Activated gamma-delta T cell treated with anti-CD3 and anti-CD28 coated beads, Interleukin-2, amount 50 U/mL, for 16 hours (primary cell): ENCODE measurements at places on chromosomes 6 and 20.

DNA sequence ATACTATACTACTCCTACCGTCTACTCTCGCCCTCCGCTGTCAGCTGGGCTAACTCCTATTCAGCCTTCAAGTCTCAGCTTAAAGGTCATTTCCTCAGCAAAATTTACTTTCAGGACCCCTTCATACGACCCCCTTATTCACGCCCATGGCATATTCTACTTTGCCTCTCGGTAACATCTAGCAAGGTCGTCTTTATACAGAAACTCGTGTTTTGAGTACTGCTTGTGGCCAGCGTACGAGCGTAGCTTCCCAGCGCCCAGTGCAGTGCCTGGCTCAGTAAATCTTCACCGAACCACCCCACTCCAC lies 546 bp downstream of the CRNKL1 start:
- no peak for DNase-seq

- DNase-seq: no peak
Measured at GRCh38 chr6:51992876-51993275, 94.5 kb downstream of the PKHD1 start.

DNA sequence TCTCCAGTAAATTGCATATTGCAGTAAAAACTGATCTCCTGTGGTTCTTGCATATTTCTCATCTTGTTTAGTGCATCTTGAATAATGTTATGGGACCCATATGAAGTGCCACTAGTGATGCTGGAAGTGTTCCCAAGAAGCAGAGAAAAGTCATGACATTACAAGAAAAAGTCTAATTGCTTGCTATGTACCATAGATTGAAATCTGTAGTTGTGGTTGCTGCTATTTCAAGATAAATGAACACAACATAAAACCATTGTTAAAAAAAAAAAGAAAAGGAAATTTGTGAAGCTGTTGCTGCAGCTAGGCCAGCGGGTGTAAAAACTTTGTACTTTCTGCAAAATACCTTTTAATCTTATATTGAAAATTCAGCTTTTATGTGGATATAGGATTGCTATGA lies 304.5 kb downstream of the PHF3 start:
- DNase-seq: no peak

- DNase-seq: no peak
Measured at GRCh38 chr20:34512955-34513419, 3.2 kb upstream of the DYNLRB1 start.

- DNase-seq: no peak
Measured at GRCh38 chr20:15555913-15556312, 1017.3 kb downstream of the KIF16B start.

- no peak for DNase-seq
Measured at GRCh38 chr6:82957171-82957867, 108.3 kb downstream of the UBE3D start.

- no peak for DNase-seq
Measured at GRCh38 chr6:85169189-85169588, 280.7 kb upstream of the NT5E start.

GRCh38 chr6:110338820-110339470 lies 19.2 kb downstream of the METTL24 start:
- DNase-seq: no peak

- DNase-seq: no peak
Measured at GRCh38 chr20:62540504-62540903, 64.7 kb upstream of the GATA5 start.

DNA sequence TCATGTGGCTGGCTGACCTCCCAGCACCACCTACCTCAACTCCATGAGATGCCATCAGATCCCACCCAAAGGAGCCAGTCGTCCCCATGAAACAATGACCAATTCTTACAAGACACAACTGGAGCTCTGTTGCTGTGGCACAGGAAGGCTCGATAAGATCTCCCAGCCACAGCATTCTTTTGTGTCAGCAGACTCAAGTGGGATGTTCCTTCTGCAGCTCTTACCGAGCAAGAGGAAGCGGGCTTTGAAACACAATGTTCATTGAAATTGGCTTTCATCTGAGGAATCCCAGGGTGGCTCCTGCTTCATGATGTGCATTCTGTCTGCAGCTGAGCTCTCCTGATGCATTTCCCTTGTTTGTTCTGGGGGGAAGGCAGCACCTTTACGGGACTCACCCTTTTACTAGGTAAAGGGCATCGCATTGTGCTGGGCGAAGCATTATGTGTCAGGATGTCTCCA lies 222.0 kb upstream of the SGK1 start:
- DNase-seq: no peak

DNA sequence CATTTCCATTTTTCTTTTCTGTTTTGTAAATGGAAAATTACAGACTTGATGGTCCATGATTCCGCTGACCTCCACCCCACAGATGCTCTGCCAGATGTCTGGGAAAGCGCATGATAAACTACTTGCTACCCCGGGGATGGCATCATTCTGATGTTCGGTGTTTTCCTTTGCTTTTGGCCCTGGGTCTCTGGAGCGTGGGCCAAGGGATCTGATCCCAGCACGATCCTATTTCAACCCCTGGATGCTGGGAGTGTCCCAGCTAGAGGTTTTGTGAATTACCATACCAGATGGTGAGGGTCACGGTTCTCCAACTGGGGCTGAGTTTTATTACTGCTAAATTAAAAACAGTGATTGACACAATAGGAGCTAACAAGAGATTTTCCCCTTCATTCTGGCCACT lies 25.2 kb upstream of the MYLIP start:
- DNase-seq: no peak

DNA sequence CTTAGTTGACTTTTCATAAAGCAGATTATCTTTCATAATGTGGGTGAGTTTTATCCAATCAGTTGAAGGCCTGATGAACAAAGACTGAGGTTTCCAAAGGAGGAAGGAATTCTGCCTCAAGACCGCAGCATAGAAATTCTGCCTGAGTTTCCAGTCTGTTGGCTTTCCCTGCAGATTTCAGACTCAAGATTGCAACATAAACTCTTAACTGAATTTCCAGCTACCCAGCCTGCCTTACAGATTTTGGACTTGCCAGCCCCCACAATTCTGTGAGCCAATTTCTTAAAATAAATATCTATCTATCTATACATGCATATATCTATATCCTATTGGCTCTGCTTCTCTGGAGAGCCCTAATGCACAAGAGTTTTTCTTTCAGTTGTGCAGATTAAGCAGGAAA lies 57.3 kb upstream of the SMLR1 start:
- DNase-seq: no peak

DNA sequence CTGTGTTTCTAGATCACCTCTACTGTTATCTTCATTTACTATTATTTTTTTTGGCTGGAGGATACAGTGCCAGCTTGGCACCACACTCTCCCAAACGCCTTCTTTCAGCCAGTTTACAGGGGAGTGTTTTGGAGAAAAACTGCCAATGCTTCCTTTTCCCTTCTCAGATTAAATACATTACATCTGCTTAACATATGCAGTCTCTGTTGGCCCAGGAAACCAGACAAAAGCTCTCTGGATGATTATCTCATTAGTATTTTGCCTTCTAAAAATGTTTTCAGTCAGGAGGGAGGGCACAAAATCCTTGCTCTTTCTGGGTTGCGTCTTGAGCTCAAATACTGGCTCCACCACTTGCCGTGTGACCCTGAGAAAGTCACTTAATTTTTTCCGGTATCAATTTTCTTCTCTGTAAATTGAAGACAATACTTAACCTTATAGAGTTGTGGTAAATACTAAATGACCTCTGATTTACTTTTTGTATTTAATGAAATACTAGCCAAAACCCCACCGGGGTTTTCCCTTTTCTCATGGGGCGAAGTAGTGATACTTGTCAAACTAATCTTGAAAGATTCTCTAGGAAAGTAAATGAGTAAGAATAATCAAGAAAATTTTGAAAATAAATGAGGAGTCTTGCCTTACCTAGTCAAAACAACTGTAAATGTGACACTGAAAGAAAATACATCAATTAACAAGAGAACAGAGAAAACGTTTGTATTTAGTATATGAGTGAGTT lies 146.2 kb downstream of the MMS22L start:
- no peak for DNase-seq

DNA sequence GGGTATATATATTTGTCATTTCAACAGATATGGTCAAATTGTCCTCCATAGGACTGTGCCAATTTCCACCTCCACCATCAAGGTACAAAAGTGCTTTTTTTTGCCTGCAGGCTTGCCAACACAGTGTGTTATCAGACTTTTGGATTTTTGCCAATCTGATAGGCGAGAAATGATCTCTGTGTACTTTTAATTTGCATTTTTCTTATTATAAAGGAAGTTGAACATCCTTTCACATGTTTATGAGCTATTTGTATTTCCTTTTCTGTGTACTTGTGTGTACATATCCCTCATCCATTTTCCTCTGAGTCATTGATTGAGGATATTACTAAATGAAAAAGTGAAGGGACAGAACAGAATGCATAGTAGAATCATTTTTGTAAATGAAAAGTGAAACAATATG lies 39.0 kb upstream of the PTPN1 start:
- DNase-seq: no peak

DNA sequence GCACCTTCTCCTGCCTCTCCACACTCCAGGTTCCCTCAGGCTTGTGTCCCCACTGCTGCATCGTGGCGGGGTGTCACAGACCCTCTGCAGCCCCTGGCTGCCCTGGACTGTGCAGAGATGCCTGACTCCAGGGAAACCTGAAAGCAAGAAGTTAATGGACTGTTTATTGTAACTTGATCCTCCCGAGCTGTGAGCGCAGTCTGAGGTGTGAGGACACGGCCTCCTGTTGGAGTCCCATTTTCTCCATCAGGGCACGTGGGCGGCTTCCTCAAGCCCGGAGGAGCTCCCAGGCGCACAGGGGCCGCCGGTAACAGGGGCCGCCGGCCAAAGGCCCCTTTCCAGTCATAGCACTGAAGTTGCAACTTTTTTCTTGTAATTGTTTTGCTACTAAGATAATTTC lies 16.9 kb downstream of the RBM38 start:
- no peak for DNase-seq

- no peak for DNase-seq
Measured at GRCh38 chr20:58496429-58496769, 18.8 kb downstream of the APCDD1L start.

DNA sequence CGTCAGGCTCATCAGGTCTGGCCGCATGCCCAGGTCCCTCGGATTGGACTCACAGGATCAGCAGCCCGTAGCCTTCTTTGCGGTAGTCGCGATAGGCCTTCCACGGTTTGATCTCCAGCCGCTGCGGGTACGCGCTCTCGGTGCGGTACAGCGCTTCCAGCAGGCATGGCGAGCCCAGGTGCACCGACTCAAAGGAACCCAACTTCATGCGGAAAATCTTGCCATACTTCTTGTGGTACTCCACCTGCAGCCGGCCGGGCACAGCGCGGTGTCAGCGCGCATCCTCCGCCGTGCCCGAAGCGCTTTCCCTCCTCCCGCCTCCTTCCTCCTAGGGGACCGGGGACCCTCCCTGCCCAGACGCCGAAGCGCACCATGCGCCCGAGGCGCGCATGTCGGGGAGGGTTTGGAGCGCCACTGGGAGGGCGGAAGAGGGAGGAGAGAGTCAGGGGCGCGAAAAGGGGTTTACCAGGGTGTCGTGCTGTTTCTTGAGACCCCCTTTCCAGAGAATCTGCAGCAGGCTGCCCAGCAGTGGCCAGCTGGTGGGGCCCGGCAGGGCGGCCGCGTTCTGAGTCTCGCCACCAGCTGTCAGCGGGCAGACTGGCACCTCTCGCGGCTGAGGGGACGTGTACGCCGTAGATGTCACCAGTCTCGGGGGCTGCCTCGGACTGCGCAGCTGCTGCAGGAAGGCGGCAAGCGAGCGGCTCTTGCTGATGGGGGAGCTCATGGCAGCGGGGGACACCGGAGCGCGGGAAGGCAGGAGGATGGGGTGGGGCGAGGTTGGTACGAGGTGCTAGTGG lies 732 bp downstream of the CYP24A1 start:
- no peak for DNase-seq

DNA sequence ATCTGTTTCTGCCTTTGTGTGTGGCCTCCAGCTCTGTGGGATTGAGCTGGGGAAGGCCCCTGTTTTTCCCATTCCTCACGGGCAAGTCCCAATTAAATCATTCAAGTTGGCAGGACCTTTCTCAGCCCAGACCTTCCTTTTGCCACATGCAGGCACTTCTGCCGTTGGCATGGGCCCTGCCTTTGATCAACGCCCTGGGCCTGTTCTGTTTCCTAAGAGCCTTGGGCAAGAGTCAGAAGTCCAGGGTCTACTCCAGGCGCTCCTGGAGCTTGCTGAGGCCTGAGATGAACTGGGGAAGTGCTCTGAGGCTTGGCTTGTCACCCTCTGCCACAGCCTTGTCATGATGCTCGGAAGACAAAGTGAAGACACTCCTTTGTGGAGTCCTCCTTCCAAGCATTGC lies 7.1 kb downstream of the IP6K3 start:
- no peak for DNase-seq

GRCh38 chr20:59071216-59071615 lies 28.6 kb upstream of the PRELID3B start:
- no peak for DNase-seq

- no peak for DNase-seq
Measured at GRCh38 chr6:29558439-29559079, 973 bp downstream of the UBD start.

DNA sequence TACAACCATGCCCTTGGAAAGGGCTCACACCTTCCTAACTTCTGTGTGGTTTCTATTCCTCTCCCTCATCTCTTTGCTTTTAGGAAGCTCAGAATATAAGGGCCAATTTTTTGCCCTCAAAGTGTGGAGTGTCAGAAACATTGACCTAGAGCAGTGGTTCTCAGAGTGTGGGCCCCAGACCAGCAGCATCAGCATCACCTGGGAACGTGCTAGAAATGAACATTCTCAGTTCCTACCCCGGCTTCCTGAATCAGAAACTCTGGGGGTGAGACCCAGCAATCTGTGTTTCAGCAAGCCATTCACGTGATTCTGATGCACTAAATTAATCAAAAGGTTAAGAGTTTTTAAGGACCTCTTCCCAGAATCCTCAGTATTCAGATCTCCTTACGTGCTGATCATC lies 47.9 kb upstream of the IL17A start:
- no peak for DNase-seq
